ENCODE measurements at places on chromosomes 3 and 15.

GRCh38 chr3:126679318-126679751, 24.4 kb upstream of the TXNRD3 start:
- DNase-seq: peak; percentile 61

GRCh38 chr3:180319461-180319860, 282.5 kb upstream of the TTC14 start:
- no peak for DNase-seq

DNA sequence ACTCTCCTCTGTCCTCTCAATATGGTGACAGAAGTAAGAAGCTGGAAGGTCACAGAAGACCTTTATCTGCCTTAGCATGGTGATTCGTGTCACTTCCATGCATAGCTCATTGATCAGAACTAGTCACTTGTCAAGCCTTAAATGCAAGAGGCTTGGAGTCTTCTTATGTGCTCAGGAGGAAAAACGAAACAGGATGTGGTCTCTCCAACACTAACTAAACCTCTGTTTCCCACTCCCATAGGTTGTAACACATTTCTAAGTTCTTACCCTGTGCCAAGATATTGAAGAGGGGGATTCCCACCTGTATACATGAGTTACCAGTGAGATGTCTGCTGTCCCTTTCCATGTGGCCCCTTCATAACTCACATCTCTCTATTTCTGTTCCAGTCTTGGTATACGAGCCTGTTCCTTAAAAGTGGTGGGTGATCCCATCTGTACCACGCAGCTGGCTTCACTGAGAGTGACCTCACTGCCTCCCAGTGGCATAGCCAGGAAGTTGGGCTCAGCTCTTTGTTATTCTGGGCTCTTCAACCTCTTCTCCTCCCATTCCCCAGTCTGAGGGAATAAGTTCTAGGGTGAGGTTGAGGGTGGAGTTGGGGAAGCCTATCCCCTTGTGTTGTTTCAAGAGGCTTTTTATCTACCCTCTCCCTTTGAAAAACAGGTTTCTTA, 203.2 kb upstream of the PPP2R3A start:
- no peak for DNase-seq

DNA sequence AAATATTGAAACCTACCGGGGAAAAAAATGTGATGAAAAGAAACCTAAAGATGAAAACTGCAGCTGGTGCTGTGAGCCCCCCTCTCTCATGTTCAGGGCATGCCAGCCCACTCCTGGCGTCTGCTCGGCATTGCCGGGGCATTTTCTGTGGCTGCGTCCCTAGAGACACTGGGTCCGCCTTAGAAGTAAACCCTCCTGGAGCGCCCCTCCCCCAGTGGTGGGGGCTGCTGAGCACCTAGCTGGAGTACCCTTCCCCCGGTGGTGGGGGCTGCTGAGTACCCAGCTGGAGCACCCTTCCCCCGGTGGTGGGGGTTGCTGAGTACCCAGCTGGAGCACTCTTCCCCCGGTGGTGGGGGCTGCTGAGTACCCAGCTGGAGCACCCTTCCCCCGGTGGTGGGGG, 24.5 kb upstream of the GABRA5 start:
- DNase-seq: no peak
